ENCODE measurements at places on chromosomes 6 and 20.

GRCh38 chr6:78947962-78948361, 80.6 kb downstream of the IRAK1BP1 start:
- DNase-seq: no peak

DNA sequence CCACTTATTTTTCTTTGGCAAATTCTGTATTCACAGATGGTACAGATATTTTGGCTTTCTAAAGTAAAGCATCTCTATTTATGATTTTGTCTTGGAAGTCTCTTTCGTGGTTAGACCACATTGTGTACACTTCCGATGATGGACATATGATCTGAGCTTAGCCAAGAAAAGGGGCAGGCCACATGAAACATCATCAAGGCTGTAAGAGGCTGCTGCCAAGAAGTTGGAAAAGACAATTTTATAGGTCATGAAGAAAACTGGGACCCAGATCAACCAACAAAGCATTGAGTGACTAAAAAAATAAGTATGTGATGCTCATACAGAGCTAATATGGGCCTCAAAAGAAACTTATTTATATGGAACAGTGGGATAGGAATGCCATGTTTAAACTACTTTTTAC, 266.4 kb downstream of the HAO1 start:
- DNase-seq: no peak

GRCh38 chr6:144683216-144684070, 398.3 kb downstream of the UTRN start:
- DNase-seq: no peak

DNA sequence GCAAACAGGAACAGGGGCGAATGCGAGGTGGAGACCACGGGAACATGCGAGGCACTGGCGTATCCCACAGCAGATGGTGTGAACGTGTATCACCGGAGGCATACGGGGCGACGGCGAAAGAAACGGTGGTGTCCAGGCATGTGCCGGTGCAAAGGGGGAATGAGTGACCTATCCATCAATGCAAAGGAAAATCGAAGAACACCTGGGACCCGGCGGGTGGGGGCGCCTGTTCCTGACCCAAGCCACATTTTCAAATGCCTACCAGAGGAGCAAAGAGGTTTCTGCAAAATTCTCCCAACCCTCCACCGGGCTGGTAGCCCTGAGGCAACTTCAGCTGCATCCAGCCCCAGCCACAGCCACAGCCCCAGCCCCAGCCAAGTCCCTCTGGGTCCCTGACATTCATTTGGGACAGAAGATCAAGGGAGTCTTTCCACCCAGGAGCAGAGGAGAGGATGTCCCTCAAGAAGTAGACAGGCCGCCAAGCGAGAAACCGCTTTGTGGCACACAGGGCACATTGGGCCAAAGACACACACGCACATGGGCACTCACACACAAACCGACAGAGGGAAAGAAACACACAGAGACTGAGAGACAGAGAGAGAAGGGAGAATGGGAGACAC, 164.0 kb upstream of the ZNF337 start:
- DNase-seq: no peak

- DNase-seq: no peak
Observed at GRCh38 chr6:45584127-45584526, 206.4 kb upstream of the SUPT3H start.

GRCh38 chr6:18491308-18492045, 104.3 kb downstream of the RNF144B start:
- no peak for DNase-seq

DNA sequence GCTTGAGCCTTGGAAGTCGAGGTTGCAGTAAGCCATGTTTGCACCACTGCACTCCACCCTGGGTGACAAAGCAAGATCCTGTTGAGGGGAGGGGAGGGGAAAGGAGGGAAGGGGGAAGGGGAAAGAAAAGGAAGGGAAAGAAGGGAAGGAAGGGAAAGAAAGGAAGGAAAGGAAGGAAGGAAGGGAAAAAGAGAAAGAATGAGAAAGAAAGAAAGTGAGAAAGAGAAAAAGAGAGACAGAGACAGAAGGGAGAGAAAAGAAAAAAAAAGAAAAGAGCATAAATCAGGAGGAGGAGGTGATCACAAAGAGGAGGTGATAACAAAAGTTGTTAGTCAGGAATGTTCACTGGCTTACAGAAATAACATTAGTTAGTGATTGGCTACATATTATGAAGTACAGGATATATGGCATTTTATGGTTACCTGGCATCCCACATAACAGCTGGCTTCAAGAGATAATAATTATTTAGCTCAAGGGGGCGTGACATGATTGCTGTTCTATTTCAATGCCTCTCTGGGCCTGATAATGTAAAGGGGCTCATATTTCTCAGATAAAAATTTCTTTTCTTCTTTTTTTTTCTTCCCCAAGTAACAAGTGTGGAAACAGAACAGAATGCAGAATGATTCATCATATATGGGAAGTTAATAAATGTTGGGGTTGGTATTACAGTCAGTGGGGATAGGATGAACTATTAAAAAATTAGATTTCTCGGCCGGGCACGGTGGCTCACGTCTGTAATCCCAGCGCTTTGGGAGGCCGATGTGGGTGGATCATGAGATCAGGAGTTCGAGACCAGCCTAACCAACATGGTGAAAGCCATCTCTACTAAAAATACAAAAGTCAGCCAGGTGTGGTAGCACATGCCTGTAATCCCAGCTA, 27.1 kb downstream of the SAMHD1 start:
- no peak for DNase-seq

Measured in left colon (tissue), 2 donors.